ENCODE measurements at places on chromosomes 2 and 18. TPM values are rescaled to one million over a fixed set of nuclear protein-coding genes. Genes with fewer than 3 reads are reported as not detected.

Gene ATP8B1
- total RNA-seq = 53.4 TPM

Gene DNMT3A
- 16.9 TPM for total RNA-seq

Gene RGPD6
- total RNA-seq = 22.6 TPM

GRCh38 chr18:76752400-76752799 lies 70.0 kb upstream of the ZNF236 start:
- DNase-seq = no peak

DNA sequence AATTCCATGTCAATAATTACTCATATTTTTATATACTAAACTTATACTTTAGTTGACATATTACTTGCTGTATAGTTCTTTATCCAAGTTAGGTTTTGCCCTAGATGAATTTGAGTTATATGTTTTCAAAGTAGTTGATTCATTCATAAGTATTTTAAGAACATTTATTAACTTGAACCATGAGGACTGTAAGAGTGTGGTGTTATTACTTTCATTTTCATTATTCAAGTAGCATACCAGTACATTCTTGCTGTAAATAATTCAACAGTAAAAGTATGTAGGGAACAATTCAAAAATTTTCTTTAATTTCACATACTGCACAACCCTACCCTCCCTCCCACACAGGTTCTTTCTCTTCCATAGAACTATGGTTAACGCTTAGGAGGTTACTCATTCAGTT lies 75.4 kb downstream of the ANKRD12 start:
- no peak for DNase-seq

DNA sequence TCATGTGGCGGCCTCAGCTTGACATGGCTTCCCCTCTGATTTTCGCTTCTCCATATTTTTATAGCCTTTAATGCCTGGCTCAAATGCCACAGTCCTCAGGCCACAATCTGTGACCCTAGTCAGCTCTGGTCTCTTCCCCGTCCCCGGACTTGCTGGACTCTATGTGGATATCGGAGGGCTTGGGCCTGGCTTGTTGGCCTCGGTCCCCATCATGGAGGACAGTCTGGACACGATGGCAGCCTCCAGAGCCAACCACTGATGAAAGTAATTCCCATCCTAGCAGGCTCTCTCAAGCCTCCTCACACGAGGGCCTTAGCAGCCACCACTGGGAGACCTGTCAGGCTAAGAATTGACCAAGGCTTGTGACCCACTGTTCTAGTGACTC lies 61.6 kb downstream of the LPIN1 start:
- no peak for DNase-seq

GRCh38 chr18:23803755-23804154 lies 114.5 kb downstream of the LAMA3 start:
- DNase-seq = no peak

- DNase-seq = peak; percentile 15
Observed at GRCh38 chr2:83364264-83364663, 1094.8 kb downstream of the SUCLG1 start.

- DNase-seq = no peak
Observed at GRCh38 chr2:62032096-62032495, 126.6 kb downstream of the COMMD1 start.

- DNase-seq = peak; percentile 25
Observed at GRCh38 chr2:163736433-163737189, 803 bp upstream of the FIGN start.

DNA sequence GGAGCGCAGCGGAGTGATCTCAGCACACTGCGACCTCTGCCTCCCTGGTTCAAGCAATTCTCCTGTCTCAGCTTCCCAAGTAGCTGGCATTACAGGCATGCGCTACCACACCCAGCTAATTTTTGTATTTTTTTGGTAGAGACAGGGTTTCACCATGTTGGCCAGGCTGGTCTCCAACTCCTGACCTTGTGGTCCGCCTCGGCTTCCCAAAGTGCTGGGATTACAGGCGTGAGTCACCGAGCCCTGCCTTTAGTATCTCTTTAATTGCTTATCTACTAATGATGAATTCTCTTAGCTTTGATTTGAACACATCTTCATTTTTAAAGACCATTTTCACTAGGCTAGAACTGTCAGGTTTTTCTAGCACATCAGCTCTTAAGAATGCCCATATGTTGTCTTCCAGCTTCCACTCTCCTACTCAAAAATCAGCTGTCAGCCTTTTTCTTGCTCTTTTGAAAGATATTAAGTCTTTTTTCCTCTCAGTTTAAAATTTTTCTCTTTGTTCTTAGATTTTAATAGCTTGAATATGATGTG lies 16.1 kb upstream of the MFSD2B start:
- peak; percentile 21 for DNase-seq

GRCh38 chr18:26466026-26466425 lies 82.3 kb downstream of the KCTD1 start:
- DNase-seq = no peak

DNA sequence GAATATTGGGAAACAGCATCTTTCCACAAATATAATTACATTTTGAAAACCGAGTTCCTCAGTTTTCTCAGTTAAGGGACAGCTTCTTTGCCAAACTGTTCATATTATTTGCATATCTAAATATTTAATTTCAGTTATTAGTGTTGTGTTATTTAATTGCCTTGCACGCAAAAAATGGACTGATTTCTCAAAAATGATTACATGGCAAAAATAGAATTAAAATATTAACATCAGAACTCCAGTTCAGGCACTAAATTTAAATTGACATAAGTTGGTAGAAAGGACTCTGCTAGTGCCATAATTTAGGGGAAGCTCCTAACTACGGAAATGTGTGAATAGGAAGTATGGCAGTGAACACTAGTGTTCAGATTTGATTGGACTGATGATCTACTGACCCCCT lies 209.6 kb downstream of the PARD3B start:
- DNase-seq = no peak

Measured in fibroblast of lung (primary cell).